Hematopoietic multipotent progenitor cell treated with erythropoietin and hydrocortisone succinate and interleukin-3 and kit ligand, for 4 days (in vitro differentiated cells): ENCODE measurements at places on chromosomes 6 and 20.

DNA sequence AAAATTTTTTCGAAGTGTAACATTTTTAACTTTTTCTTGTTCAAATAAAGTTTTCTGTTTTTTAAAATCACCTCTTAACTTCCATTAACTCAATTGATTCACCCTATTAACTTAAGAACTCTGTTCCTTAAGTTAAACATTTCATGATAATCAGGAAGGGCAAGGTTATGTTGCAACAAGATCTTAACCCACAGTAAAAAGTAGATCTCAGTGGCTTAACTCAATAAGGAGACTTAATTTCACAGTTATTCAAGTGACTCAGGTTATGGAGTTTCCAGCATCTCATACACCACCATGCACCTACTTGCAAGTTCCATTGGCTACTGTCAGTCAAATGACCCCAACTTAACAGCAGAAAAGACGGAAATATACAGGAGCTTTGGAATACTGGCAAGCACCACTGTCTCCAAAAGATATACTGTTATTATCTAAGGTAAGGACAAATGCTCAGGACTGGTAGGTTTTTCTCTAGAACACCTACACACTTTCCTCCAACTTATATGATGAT lies 11.2 kb downstream of the HLA-DQB1 start:
- peak; percentile 20 for DNase-seq

GRCh38 chr6:136859430-136859829 lies 37.0 kb downstream of the PEX7 start:
- DNase-seq, result peak; percentile 51

- no peak for DNase-seq
Observed at GRCh38 chr20:63015662-63016361, 9.0 kb upstream of the BHLHE23 start.

DNA sequence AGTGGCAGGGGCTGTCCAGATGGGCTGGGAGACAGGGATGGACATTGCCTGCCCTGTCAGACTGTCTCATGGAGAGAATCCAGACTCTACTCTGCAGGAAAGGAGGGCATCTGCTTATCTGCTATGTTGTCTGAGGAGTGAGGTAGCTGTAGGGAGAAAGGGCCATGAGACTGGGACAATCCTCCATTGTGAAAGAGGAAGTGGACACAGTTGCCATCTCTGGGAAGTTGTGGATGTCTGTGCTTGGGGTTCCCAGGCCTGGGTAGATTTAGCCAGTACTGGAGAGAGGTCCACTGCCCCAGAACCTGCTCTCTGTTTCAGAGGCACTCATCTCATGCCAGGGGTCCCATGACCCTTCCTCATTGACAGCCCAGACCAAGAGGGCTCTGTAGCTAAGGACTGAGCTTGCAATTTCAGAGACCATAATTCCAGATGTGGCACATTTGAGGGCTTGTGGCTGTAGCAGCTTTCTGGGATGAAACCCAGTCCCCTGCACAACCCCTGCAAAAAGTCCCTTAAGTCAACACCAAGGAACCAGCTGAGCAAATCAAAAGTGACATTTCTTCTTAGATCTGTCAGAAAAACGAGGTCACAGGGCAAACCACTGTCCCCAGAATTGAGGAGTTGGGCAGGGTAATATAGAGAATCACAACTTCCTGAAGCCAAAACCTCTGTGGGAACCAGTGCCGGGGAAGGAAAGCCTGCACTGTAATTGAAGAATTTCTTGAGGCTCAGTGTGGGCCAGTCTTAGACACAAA lies 4.1 kb upstream of the SIRPG start:
- DNase-seq, result no peak

DNA sequence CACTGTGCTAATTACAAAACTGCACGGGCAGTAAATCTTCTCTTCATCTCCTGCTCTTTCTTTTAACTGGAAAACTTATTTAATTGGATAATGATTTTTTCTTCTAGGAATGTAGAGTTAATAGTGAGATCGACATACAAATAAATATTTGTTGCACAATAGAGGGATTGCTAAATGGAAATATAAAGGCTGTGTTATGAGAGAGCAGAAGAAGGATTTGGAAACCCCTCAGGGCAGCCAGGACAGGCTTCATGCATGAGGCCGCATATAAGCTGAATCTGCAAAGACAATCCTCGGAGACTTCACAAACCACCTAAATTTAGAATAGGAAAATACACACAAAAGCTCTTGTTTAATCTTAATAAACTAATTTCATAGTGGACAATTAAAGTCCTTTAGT lies 2.9 kb upstream of the TAAR1 start:
- no peak for DNase-seq

DNA sequence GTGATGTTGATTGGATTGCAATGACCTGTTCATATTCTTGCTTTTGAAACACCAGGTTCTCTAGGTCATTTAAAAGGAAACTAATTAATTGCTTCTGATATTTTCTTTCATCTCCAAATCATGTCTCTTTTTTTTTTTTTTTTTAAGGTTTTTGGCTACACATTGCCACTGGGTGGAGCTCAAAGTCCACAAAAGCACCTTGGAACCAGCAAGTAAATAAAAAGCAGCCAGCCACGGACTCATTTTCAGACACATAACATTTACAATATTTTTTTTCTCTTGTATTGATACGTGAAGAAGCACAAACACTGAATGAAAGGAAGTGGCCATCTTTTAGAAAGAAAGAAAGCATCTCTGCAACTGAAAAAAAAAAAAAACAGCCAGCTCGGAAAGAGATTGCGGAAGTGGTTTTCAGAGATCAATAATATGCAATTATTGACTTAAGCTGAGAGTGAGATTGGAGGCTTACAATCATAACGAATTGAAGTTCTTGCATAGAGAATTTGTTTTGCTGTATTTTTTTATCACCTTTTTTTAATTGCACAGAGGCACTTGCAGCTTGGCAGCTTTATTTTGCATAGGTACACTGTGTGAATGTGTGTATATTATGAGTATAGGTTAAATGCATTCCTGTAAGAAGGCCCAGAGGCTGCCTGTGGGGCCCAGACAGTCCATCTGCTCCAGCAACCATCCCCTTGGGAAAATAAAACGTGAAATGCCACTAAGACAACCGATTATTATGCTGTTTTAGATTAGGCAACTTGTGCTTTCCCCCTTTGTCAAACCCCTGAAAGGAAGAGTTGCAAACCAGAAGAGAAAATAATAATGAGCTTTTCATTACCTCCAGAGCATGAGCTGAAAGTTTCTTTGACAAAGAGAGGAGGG lies 28.2 kb downstream of the CGA start:
- DNase-seq, result peak; percentile 83

- no peak for DNase-seq
Observed at GRCh38 chr6:107458672-107459282, 587 bp downstream of the PDSS2 start.
